Gastroesophageal sphincter (tissue), 4 donors: ENCODE measurements at places on chromosomes 1 and 21.

DNA sequence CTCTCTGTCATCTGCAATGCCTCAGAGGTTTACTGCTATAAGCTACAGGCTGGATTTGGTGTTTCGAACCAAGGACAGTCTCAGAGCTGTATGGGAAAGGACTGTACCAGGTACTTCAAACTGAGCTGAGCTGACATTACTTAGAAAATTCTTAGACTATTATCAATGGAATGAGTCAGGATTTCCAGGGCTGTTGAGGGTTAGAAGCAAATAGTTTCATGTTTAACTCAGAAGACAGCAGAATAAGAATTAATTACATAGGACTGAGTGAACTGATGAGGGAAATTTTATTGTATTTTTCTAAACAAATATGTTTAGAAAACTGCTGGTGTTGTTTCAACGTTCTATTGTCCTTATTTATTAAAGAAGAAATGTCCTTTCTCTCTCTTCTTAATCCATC is 74.3 kb upstream of the CAPZB start:
- H3K27me3 ChIP-seq = no peaks in the 10 kb centered on the region
- no peaks in the 10 kb centered on the region for H3K36me3 ChIP-seq
- H3K4me1 ChIP-seq = no peaks in the 10 kb centered on the region
- ATAC-seq = no peak
- no peak overlapping the region for H3K27ac ChIP-seq
- H3K4me3 ChIP-seq = no peak overlapping the region

- no peaks in the 10 kb centered on the region for H3K36me3 ChIP-seq
- no peak for ATAC-seq
- H3K27ac ChIP-seq = no peak overlapping the region
- no peaks in the 10 kb centered on the region for H3K4me1 ChIP-seq
- no peak overlapping the region for H3K4me3 ChIP-seq
These were observed 155.3 kb downstream of the MAGI3 start for GRCh38 chr1:113545626-113546025.

GRCh38 chr1:195529881-195530280 is 1078.4 kb downstream of the KCNT2 start:
- H3K27me3 ChIP-seq = no peaks in the 10 kb centered on the region
- H3K4me1 ChIP-seq = no peaks in the 10 kb centered on the region
- no peaks in the 10 kb centered on the region for H3K36me3 ChIP-seq
- H3K4me3 ChIP-seq = no peak overlapping the region

DNA sequence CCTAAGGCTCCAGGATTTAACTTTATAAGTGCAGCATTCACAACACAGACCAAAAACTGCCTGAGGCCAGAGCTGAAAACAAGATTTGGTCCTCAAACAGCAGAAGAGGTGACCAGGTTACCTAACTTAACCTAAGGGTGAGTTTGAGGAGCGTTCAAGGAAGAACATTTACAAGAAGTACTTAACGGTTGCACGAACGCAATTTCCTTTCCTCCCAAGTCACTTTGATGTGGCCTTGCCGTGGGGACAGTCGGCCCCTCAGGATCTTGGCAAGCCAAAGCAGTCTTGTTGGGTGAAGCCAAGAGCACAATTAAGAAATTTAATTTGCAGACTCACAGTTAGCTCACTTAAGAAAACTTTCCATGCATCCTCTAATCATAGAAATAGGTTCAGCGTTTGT is 202.6 kb upstream of the COA6 start:
- ATAC-seq = no peak
- no peaks in the 10 kb centered on the region for H3K36me3 ChIP-seq

- ATAC-seq = no peak
- no peak overlapping the region for H3K27ac ChIP-seq
- no peaks in the 10 kb centered on the region for H3K4me1 ChIP-seq
- no peaks in the 10 kb centered on the region for H3K36me3 ChIP-seq
- H3K4me3 ChIP-seq = no peak overlapping the region
- H3K27me3 ChIP-seq = peaks cover 46% of the 10 kb centered on the region
These were observed 6.3 kb downstream of the PDZK1IP1 start for GRCh38 chr1:47183308-47184089.

- H3K4me3 ChIP-seq = no peak overlapping the region
- no peaks in the 10 kb centered on the region for H3K4me1 ChIP-seq
- no peak for ATAC-seq
- H3K36me3 ChIP-seq = no peaks in the 10 kb centered on the region
These were observed 21.0 kb downstream of the JUN start for GRCh38 chr1:58762806-58763205.

DNA sequence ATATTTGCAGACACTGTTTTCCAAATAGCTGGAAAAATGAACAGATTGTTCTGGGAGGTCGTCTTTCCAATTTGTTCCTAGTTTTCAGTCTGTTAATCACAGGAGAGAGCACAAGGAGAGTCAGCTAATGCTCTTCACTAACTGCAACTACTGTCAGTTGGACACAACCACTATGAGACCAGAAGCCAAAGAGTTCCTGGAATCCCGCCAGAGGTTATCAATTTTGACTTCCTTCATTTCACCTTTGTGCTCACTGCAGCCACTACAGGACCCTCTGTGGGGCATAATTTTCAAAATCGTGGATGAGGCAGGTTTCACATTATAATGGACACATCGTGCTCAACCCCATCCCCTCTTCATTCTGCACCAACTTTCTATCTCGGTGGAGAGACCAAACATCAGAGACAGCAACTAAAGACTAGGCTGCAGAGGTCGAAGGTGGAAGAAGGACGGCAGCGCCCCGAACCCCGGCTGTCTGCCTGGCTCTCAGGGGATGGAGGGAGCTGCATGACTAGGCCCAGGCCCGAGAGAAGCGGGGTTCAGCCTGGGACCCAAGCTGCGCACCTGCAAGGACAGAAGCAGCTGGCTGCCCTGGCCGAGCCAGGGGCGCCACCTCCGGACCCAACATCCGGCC is 602 bp downstream of the KIAA0319L start:
- peaks cover 80% of the 10 kb centered on the region for H3K4me1 ChIP-seq
- H3K4me3 ChIP-seq = peak overlapping the region; percentile 95

GRCh38 chr1:32818804-32819541 is 1.5 kb downstream of the S100PBP start:
- ATAC-seq = no peak
- H3K27ac ChIP-seq = peak overlapping the region; percentile 94
- peaks cover 65% of the 10 kb centered on the region for H3K4me1 ChIP-seq
- H3K36me3 ChIP-seq = no peaks in the 10 kb centered on the region
- peak overlapping the region; percentile 70 for H3K4me3 ChIP-seq

- H3K4me3 ChIP-seq = no peak overlapping the region
- no peaks in the 10 kb centered on the region for H3K27me3 ChIP-seq
- no peak for ATAC-seq
- no peaks in the 10 kb centered on the region for H3K4me1 ChIP-seq
These were observed 108.9 kb downstream of the OMA1 start for GRCh38 chr1:58437623-58438022.

GRCh38 chr1:97674517-97674916 is 246.3 kb downstream of the DPYD start:
- H3K27ac ChIP-seq = no peak overlapping the region
- H3K27me3 ChIP-seq = no peaks in the 10 kb centered on the region
- no peak for ATAC-seq
- no peak overlapping the region for H3K4me3 ChIP-seq
- H3K4me1 ChIP-seq = no peaks in the 10 kb centered on the region
- no peaks in the 10 kb centered on the region for H3K36me3 ChIP-seq

DNA sequence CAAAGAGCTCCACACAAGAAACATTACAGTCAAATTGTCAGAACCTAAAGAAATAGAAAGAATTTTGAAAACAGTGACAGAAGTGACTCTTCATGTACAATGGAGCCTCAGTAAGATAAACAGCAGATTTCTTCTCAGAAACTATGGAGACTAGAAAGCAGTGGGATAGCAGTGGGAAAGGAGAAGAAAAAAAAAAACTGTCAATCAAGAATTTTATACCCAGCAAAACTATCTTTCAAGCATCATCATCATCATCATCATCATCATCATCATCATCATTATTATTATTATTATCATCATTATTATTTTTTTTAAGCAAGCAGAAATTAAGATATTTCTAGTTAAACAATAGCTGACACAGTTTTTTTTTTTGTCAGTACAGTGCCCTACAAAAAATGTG is 24.2 kb downstream of the CEP170 start:
- no peaks in the 10 kb centered on the region for H3K36me3 ChIP-seq
- H3K4me3 ChIP-seq = no peak overlapping the region
- peaks cover 8% of the 10 kb centered on the region for H3K4me1 ChIP-seq

GRCh38 chr1:214688891-214689290 is 85.9 kb downstream of the CENPF start:
- H3K4me1 ChIP-seq = no peaks in the 10 kb centered on the region
- no peak for ATAC-seq
- H3K27ac ChIP-seq = no peak overlapping the region
- H3K36me3 ChIP-seq = no peaks in the 10 kb centered on the region
- no peak overlapping the region for H3K4me3 ChIP-seq

DNA sequence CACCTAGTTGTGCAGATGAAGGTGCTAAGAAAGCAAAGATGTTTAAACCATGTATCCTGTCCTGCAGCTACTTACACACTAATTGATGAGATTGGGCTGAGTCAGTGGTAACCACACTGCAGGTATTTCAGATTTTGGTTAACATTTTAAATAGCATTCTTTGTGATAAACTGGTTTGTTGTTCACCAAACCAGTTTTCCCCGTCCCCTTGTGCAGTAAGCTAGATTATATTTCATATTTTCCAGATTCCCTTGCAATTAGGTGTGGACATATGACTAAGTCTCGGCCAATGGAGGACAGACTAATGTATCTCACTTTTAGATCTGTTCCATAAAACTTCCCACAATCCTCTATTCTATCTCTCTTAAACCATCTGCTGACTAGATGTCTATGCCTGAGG is 320.4 kb downstream of the RWDD3 start:
- no peak overlapping the region for H3K27ac ChIP-seq
- H3K27me3 ChIP-seq = no peaks in the 10 kb centered on the region
- no peak overlapping the region for H3K4me3 ChIP-seq
- no peaks in the 10 kb centered on the region for H3K4me1 ChIP-seq
- H3K36me3 ChIP-seq = no peaks in the 10 kb centered on the region

- H3K4me1 ChIP-seq = no peaks in the 10 kb centered on the region
- no peak overlapping the region for H3K27ac ChIP-seq
- H3K27me3 ChIP-seq = no peaks in the 10 kb centered on the region
- no peak overlapping the region for H3K4me3 ChIP-seq
- H3K36me3 ChIP-seq = no peaks in the 10 kb centered on the region
These were observed 8.4 kb downstream of the COQ8A start for GRCh38 chr1:226948480-226948879.

- H3K27me3 ChIP-seq = no peaks in the 10 kb centered on the region
- H3K4me1 ChIP-seq = peaks cover 8% of the 10 kb centered on the region
- H3K36me3 ChIP-seq = peaks cover 30% of the 10 kb centered on the region
- H3K27ac ChIP-seq = no peak overlapping the region
- H3K4me3 ChIP-seq = no peak overlapping the region
- ATAC-seq = no peak
These were observed 17.6 kb downstream of the SEMA6C start for GRCh38 chr1:151128800-151129199.

DNA sequence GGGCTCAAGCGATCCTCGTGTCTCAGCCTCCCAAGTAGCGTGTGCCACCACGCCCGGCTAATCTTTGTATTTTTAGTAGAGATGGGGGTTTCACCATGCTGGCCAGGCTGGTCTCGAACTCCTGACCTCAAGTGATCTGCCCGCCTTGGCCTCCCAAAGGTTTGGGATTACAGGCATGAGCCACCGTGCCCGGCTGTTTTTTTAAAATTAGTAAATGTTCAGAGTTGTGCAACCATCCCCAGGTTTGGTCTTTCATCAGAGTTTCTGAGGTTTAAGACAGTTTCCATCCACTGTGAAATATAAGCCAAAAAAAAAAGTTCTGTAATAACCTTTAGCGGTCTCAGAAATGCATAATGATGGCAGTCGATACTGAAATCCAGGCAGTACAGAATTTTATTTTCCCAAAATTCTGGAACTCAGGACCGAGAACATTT is 550 bp upstream of the SYT11 start:
- H3K4me3 ChIP-seq = peak overlapping the region; percentile 55
- H3K27me3 ChIP-seq = no peaks in the 10 kb centered on the region
- peak; percentile 40 for ATAC-seq
- H3K4me1 ChIP-seq = peaks cover 59% of the 10 kb centered on the region

DNA sequence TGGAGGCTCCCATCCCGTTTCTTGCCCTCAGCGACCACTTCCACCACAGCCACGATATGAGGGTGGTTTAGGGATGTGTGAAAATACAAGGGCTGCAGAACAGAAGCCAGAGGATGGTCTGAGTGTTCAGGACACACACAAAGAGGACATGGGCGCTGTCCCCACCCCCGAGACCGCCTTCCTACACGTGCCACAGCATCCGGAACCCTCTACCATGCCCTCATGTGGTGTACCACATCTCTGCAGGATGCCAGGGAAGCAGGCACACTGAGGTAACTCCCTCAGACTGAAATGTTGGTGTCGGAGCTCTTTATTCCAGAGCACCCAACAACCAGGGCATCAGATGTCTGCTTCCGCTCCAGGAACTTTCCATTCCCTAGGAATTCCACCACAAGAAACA is 23.1 kb downstream of the NPHP4 start:
- H3K4me3 ChIP-seq = no peak overlapping the region
- no peak for ATAC-seq
- no peaks in the 10 kb centered on the region for H3K36me3 ChIP-seq
- H3K4me1 ChIP-seq = no peaks in the 10 kb centered on the region
- no peaks in the 10 kb centered on the region for H3K27me3 ChIP-seq

GRCh38 chr1:19893687-19894086 is 11.5 kb downstream of the OTUD3 start:
- no peak overlapping the region for H3K4me3 ChIP-seq
- no peak overlapping the region for H3K27ac ChIP-seq

- H3K36me3 ChIP-seq = no peaks in the 10 kb centered on the region
- H3K4me3 ChIP-seq = no peak overlapping the region
- no peaks in the 10 kb centered on the region for H3K4me1 ChIP-seq
- ATAC-seq = no peak
These were observed 175.0 kb upstream of the COL11A1 start for GRCh38 chr1:103283371-103283770.

- ATAC-seq = no peak
- H3K27me3 ChIP-seq = peaks cover 48% of the 10 kb centered on the region
- peaks cover 3% of the 10 kb centered on the region for H3K4me1 ChIP-seq
- H3K36me3 ChIP-seq = no peaks in the 10 kb centered on the region
- no peak overlapping the region for H3K4me3 ChIP-seq
These were observed 72.8 kb upstream of the CD1D start for GRCh38 chr1:158107916-158108315.

DNA sequence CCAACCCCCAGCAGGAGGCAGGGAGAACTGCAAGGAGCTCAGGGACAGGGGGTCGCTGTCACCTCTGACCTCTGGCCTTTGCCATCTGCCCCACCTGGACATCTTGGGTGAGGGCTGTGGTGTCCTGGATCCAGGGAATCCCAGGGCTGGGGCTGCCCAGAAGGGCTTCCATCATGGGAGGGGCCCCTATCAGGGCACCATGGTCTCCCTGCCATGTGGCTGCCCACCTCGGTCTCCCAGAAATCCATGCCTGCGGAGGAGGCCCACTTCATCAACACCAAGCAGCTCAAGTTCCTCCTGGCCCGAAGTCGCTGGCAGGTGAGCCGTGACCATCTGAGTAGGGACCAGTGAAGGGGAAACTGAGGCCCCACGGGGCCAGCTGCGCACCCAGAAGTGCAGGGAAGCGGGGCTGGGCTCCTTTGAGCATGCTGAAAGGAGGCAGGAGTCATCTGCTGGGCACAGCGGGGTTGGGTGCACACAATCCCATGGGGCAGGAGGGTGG is 36.1 kb downstream of the TRIM11 start:
- ATAC-seq = no peak
- H3K36me3 ChIP-seq = no peaks in the 10 kb centered on the region
- no peaks in the 10 kb centered on the region for H3K4me1 ChIP-seq
- H3K4me3 ChIP-seq = no peak overlapping the region

GRCh38 chr1:60589916-60590315 is 492.4 kb upstream of the NFIA start:
- H3K4me3 ChIP-seq = no peak overlapping the region
- no peaks in the 10 kb centered on the region for H3K36me3 ChIP-seq
- H3K4me1 ChIP-seq = no peaks in the 10 kb centered on the region
